Tongue (tissue), 3 donors: ENCODE measurements at places on chromosomes 16 and 17. TPM values are rescaled to one million over a fixed set of nuclear protein-coding genes. Genes with fewer than 3 reads are reported as not detected.

Gene C17orf50
- not detected for total RNA-seq

Gene IRF8
- total RNA-seq = 12.2 TPM

Gene DOC2A
- 1.0 TPM for total RNA-seq

DNA sequence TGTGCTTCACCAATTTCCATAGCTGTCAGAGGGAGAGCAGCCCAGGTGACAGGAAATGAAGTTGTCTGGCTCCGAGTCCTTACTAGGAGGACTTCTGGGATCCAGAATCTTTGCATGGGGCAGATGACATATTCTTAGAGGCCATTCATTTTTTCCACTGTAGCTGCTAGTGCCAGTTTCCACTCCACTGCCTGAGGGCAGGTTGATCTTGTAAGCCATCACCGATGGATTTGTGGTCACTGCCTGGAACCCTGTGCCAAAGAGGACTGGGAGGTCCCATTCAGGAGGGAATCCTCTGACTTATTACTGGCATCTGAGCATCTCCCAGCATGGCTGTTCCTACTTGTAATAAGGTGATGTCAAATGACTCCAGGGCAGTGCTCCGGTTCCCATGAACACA is 144.1 kb upstream of the KCNJ18 start:
- DNase-seq = no peak

- no peak for DNase-seq
Observed at GRCh38 chr16:51723036-51723724, 572.1 kb upstream of the SALL1 start.

DNA sequence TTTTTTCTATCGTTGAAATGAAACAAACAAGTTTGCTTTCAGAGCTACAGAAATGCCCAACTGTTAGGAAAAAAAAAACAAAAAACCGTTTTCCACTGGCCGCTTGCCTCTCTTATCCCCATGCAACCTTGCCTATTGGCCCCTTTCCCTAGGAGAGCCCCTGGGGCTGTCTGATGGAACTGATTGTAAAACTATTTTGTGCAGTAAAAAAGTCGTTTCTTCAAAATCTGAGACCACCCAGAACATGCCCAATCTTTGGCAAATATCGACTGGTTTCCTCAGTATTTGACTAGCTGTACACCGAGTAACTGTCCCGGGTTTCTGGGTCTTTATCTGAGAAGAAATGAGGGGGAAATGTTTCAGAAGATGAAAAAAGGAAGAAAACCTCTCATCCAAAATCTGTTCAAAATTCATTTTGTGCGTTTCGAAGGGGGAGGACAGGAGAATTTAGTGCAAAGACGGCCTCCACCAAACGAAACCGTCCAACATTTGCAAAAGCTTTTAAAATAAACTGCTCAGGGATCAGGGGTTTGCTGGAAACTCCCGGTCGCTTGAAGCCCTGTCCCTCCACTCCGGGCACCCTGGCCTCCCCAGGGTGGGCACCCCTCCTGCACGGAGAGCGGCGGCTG is 1.1 kb upstream of the GNAO1 start:
- DNase-seq = peak; percentile 14

- peak; percentile 21 for DNase-seq
Observed at GRCh38 chr16:74742051-74742481, 32.6 kb downstream of the FA2H start.

DNA sequence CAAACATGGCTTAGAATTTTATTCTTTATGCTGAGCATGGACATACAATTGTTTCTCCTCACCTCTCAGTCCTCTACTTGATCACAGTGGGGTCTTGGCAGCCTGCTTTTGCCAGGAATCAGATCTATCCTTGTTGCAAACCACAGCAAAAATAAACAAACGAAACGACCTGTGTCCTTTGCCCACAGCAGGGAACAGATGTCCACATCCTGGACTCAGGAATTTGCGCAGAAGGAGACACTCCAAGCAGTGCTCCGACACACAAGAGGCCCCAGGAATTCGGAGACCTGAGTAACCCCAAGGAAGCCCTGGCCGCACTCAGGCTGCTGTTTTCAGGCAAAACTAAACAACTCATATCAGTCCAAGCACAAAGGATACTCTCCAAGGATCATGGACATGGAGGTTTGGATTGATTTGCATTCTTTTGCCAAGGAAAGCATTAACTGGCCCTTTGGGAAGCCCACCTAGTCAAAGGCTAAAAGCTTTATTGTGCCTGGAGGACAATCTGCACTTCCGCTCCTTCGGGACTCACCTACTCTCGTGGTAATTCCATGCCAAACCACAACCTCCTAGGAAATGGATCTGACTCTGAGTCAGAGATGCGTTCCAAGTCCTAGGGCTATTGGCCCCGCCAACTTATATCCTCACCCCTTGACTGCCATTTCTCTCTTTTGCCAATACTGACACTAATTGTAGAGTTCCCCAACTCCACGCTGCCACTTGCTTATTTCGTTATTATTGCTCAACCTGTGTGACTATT is 271.1 kb upstream of the CDH11 start:
- no peak for DNase-seq
